ENCODE measurements at places on chromosomes 5 and 9.

- no peak for DNase-seq
These were observed 78.9 kb downstream of the ALDH7A1 start for GRCh38 chr5:126516133-126516532.

DNA sequence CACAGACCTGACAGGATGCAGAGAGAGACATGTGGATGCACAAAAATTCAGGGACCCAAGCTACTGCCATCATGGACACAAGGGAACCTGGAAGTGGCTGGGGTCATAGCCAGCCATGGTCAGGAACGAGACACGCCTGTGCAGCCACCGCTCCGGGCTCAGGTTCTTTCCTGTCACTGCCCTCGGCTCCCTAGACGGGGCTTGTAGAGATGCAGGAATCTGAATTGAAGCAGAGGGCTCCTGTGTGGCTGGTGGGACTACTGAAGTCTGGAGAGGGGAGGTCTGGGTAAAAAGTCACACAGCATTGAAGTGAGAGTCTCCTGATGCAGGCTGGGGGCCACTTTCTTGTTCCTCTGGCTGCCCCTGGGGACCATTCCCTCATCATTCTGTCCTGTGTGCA, 32.3 kb upstream of the PTGS1 start:
- no peak for DNase-seq

GRCh38 chr5:176744584-176744965, 65.8 kb upstream of the UNC5A start:
- DNase-seq = no peak

- no peak for DNase-seq
These were observed 142.7 kb downstream of the PAX5 start for GRCh38 chr9:36891341-36891811.

- no peak for DNase-seq
These were observed 10.5 kb downstream of the ECSCR start for GRCh38 chr5:139451878-139452660.

DNA sequence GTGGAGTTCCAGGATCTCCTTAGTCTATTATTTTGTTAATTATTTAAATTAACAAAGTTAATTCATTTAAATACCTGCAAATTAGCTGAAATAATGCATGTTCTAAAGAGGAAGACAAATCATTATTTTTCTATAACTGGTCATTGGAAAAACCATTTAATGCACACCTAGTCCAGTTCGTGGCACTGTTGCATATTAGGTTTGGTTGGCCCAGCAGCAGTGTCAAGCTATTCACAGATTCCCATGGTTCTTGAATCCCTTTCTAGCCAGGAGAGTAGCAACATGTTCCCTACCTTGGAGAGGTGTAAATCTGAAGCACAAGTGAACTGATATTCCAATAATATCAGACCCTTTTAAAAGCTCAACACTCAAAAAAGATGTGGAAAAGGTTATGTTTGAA, 155.2 kb downstream of the TMEM161B start:
- no peak for DNase-seq

GRCh38 chr5:152864447-152864846, 459.4 kb upstream of the NMUR2 start:
- DNase-seq = no peak

DNA sequence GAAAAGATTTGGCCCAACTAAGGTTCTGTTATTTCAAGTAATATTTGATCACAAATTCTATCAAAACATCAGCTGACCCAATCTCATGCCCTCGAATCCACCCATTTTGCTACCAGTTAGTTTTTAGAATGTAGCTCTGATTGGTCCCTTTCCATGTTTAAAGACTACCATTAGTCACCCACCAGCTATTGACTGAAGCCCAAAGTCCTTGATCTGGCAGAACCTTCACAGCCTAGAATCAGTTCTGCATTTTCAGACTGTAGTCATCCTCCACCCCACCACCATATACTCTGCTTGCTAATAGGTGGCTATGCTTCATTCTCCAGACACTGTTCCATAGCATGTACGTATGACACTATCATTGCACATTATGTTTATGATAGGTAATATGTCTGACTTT, 182.2 kb upstream of the TARS1 start:
- no peak for DNase-seq

- DNase-seq = no peak
These were observed 301.5 kb upstream of the ACTBL2 start for GRCh38 chr5:57784121-57784520.

DNA sequence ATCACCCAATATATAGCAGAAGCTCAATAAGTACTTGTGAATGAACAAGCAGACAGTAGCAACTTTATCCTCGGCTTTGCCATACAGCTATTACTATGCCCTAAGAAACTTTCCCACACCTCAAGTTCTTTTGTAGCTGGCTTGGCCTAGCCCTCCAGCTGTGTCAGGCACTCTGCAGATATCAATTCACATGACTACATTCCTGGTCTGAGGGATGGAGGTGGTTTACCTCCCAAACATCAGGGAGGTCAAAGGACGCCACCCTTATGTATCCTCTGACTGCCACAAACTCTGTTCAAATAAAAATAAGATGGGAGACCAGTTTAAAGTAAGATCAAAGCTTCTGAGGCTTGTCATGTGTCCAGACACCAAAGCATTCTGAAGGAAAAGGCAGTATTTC, 416.3 kb downstream of the PIK3R1 start:
- DNase-seq = no peak

DNA sequence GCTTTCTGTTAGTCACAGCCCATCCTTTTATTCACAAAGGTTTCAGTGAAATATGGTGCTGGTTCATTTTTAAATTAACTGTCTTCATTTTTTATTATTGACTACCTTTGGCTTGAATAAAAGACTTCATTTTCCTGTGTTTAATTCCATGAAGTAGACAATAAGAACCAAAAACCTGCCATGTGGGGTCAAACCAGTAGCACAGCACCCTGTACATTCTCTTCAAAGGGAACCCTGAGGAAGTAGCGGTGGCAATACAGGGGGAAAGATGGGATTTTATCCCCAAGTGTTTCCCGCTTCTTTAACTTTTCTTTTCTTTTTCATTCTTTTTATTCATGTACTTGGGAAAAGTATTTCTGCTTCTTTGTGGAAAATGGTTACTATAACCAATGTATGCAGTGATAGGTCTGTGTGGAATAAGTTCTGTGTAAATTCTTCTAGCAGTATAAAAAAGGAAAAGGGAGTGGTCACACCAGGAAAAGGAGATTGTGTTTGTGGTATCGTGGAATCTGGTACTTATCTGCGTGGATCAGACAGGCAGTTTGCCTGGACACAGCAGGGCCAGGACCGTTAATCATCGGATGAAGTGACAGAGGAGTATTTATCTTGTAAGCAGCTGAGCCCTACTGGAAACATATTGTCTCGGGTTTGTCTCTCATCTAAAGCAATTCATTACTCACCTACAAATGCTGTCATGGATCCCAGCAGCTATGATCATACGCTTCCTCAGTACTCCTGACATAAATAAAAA, 94.2 kb downstream of the PPIC start:
- DNase-seq = no peak

GRCh38 chr5:93246090-93246855, 334.7 kb downstream of the NR2F1-AS1 start:
- no peak for DNase-seq

GRCh38 chr9:87676976-87677775, 48.7 kb upstream of the CTSL start:
- DNase-seq = peak; percentile 76

- DNase-seq = no peak
These were observed 78.7 kb upstream of the SAP30L start for GRCh38 chr5:154367101-154367500.

GRCh38 chr9:2493109-2493508, 128.5 kb upstream of the VLDLR start:
- no peak for DNase-seq

DNA sequence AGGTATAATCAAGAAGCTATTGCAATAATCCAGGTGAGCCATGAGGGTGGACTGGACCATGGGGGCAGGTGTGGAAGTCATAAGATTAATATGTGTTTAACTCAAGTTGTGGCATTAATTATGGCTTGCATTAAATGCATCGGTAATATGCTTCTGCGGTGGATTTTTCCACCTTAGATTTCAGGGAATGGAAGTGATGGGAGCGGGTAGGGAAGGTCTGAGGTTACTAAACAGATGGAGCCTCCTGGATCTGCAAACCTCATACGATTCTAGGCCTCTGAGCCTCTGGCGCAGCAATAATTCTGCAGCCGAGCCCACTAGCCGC, 286 bp upstream of the ZNF483 start:
- no peak for DNase-seq

GRCh38 chr5:603081-603998, 8.8 kb upstream of the CEP72 start:
- DNase-seq = peak; percentile 61

Measured in tibial artery (tissue), 4 donors.